ENCODE measurements at places on chromosomes 1 and 21.

- DNase-seq: no peak
Observed at GRCh38 chr1:244403431-244403830, 48.3 kb downstream of the ADSS2 start.

DNA sequence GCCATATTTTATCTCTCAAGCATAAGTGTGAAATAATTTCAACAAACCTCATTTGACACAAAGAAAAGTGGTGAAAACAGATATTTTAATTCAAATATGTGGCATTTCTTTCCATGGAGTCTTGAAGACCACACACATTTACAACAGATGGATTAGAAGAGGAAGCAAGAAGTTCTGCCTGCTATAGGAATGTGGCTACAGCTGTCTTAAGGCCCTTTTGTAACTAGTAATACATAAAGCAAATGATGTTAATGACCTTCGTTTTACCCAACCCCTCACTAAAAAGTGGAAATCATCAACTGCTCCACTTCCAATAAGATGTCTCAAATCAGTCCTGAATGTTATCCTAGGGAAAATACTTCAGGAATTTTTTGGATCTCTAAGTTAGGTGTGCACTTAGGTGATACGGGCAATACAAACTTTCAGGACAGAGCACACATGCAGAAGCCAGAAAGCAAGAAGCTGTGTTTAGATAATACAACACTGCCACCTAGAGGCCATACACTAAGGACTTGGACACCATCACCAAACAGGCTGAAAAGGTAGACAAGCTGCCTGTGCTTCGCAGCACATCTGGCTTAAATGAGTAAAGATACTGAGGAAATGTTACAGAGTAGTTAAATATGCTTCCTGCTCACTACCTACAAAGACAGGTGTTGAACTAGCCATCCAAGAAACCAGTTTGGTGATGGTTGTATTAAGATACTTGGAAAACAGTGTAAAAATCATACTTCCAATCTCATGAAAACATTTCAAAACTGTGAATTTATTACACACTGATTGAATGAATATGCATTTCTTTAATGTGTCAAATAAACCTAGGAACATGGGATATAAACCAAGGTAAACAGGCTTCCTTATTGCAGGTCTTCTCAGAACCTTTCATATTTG lies 24.4 kb downstream of the RRAGC start:
- DNase-seq: no peak

DNA sequence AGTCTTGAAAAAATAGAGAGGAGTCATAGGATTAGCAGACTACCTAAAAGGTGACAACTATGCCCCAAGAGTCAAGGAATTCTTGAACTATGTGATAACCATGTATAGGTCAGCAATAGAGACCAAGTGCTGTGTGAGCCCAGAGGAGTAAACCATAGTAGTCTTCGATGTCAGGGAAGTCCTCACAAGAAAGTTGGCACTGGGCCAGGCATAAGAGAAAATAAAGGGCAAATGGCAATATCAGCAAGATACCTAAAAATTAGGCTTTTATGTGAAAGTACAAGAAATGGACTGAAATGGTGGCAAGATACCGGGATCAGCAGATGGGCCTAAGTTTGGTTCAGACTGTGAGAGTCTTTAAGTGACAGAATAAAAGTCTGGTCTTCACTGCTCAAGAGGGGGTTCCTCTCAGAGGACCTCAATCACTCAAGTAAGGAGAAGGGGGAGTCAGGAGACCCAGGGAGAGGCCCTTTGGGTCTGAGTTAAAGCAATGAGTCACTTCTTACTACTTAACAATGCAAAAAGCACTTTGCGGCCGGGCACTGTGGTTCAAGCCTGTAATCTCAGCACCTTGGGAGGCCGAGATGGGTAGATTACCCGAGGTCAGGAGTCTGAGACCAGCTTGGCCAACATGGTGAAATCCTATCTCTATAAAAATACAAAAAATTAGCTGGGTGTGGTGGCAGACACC lies 95.0 kb downstream of the TEX35 start:
- DNase-seq: no peak

DNA sequence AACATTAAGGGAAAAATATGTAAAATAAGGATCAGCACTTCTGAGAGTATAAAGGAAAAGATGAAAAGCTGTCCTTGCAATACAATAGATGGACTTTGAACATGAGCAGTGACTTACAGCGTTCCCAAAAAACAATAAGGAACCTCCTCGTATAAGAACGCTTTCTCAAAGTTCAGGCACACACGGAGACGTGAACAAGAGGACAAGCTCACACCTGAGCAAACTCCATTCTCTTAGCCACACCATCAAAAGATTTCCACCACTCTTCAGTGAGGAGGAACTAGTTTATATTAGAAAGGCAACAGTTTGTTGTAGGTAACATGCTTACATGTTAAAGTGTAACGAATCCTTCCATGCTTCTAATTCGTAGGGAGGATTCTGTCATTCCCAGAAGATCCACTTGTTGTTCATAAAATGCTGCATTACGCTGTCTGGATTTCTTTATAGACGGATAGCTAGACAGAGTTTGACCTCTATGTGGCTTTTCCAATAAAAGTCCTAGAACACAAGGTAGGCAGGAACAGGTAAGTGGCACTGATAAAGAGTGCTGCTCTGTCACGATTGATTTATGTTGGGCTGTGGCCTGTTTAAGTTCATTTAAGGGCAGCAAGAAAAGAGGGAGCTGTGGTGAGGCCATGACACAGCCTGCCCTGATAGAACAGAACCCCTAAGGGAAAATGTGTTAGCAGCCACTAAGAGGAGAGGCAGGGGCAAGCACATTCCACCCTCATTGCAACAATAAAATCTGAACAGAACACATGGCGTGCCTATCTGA lies 37.0 kb upstream of the ATP1A1 start:
- DNase-seq: no peak
